ENCODE measurements at places on chromosomes 11 and 22. TPM values are rescaled to one million over a fixed set of nuclear protein-coding genes. Genes with fewer than 3 reads are reported as not detected.

YPEL4 gene
- 0.32 TPM for total RNA-seq

- no peak for DNase-seq
Observed at GRCh38 chr11:17736930-17737817, 2.6 kb downstream of the KCNC1 start.

DNA sequence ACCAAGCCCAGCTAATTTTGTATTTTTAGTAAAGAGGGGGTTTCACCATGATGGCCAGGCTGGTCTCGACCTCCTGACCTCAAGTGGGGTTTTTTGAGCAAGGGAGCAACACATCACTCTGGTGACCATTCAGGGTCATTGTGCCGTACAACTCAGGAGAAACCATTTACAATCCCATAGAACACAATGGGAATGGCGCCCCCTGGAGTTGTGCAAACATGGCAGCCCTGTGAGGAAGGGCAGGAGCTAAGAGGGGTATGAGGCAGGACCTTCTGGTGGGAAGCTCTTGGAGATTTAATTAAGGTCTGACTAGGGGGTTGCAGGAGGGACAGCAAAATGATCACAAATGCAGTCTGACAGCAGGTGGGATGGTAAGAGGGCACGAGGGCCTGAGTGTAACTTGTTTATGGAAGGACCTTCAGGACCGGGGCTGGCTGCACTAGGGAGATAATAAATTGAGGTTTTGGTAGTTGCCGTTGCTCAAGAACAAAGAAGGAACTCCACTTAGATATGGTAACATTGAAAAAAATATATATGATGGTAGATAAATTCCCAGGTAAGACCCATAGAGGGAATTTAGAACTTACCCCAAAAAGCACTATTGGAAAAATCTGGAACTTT, 9.1 kb upstream of the CSF2RB start:
- DNase-seq: no peak

- no peak for DNase-seq
Observed at GRCh38 chr11:125347261-125347585, 148.8 kb downstream of the FEZ1 start.

CARD10 gene
- 32.0 TPM for total RNA-seq

INSC gene
- total RNA-seq: 0.17 TPM

- DNase-seq: peak; percentile 71
Observed at GRCh38 chr11:73376160-73376802, at the start of gene RELT. RELT (plus strand) TSS chr11:73376399; CDS start chr11:73389137, 12,738 bp downstream.

DNA sequence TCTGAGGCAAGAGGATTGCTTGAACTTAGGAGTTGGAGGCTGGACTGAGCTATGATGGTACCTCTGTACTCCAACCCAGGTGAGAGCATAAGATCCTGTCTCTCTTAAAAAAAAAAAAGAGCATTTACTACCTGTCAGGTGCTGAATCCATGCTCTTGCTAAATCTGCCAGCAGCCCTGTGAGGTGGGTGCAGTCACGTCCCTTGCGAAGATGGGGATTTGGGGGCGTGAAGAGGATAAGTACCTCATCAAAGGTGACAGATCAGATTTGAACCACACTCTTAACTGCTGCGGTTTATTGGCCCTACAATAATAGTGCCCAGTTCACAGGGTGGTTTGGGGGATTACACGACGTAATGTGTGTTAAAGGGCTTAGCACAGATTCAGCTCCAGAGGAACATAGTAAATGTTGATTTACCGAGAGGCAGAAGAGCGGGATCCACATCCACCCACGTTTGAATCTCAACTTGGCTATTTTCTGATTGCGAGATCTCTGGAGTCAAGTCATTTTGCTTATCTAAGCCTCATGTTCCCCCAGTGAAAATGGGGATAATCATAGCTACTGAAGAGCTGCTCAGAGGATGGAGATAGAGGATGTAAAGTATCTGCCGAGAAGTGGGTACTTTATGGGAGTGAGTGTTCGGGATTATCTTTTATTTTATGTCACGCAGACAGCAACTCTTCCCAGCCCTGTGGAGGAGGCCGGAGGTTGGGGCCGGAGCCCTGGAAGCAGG, 28.1 kb upstream of the LRRC10B start:
- DNase-seq: no peak

PLAAT2 gene
- not detected for total RNA-seq

DNA sequence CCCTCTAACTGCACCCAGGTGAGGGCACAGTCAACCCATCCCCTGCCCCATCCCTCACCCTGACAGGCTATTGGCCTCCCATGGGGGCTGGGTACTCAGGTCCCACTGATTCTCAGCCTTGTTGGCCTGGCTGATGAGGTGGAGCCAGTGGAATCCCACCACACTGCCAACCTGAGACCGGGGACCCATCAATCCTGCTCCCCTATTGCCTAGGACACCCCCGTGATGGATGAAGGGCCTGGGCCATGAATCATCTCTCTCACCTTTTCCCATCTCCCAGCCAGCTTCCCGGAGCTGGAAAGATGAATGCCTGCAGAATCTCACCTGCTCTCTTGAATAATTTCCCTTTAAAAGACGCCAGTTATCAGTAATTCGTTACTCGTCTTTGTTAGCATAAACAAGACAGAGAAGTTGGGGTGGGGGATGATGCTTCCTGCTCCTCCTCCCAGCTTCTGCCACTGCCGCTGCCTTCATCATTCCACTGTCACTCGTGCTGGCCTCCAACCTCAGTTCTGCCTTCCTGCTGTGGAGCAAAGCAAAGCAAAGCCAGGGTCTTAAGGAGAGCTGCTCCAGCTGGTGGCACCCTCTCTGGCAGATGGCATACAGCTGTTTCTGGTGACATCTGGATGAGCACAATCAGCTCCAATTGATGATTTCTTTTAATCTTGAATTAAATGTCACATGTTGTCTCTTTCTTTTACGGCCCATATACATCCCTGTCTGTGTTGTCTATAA, 204.0 kb upstream of the NECTIN1 start:
- DNase-seq: no peak
